Stimulated activated CD8-positive, alpha-beta memory T cell treated with anti-CD3 and anti-CD28 coated beads, Interleukin-7, amount 100 ng/mL, for 1 hour (primary cell): ENCODE measurements at places on chromosomes 1 and 21.
A peak's percentile ranks its signal among the peaks of the same experiment; 100 is the strongest.

DNA sequence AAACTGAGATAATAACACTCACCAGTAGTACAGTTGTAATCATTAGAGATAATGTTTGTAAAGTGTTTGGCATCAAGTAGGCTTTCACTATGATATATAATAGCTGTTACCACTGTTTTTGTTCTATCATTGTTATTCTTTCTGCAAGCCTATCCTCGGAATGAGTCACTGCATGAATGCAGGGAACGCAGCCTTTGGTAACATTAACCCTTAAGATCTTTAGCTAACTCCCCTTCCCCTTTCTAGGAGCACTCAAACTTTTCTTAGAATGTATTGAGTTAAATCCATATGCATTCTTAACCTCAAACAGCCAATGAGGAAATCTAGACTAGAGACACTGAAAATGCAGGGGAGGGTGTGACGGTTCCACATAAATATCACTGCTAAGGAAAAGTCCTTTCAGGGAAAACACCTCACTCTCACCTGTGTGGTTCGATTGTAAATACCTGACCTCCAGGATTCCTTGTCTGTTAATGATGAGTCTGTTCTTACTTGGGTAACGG lies 467.3 kb downstream of the SETD4 start:
- DNase-seq: no peak

DNA sequence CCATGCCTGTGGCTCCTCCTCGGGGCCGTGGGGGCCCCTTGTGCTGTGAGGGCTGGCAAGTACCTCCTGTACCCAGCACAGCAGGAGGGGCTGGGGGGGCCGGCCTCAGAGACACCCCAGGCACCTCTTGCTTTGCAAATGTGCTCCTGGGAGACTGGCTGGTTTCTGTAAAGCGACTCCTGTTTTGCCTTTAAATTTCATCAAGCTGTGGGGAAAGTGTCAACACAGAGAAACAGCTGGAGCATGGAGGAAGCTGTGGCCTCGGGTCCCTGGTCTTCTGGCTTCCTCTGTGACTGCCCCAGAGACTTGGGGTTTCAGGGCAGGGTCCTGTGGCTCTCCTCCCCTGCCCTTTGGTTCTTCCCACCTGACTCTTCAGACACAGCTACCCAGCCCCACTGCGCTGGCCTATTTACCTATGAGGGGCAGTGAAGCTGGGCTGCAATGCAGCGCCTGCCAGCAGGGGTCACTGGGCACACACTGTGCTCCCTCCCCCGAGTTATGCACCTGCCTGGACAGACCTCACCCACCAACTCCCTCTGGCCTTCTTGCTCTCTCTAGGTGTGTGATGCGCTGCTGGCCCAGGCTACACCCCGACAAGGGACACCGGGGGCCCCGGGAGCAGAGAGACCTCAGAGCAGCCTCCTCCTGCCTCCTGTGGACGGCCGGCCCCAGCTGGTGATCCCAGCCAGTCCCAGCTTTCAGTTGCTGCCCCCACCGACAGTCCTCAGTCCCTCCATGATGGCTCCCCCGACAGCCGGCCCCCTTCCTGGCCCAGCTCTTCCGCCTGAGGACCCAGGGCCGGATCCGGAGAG lies 17.6 kb upstream of the PEX10 start:
- no peak for DNase-seq

DNA sequence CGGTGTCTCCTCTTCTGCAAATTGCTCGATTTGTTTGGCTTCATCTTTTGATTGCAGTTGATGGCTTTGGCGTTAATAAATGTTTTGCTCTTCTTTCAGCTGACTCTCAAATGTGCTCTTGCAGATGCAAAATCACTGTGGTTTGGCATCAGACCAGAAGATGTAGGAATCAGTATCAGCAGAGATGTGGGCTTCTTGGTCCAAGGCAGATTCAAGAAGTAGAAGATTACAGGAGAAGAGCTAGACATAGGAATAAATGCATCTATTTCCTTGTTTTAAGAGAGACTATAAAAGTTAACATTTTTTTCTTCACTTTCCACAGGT lies 59.8 kb upstream of the BACH1 start:
- no peak for DNase-seq

GRCh38 chr1:8570465-8570864 lies 247.0 kb downstream of the RERE start:
- DNase-seq: no peak

DNA sequence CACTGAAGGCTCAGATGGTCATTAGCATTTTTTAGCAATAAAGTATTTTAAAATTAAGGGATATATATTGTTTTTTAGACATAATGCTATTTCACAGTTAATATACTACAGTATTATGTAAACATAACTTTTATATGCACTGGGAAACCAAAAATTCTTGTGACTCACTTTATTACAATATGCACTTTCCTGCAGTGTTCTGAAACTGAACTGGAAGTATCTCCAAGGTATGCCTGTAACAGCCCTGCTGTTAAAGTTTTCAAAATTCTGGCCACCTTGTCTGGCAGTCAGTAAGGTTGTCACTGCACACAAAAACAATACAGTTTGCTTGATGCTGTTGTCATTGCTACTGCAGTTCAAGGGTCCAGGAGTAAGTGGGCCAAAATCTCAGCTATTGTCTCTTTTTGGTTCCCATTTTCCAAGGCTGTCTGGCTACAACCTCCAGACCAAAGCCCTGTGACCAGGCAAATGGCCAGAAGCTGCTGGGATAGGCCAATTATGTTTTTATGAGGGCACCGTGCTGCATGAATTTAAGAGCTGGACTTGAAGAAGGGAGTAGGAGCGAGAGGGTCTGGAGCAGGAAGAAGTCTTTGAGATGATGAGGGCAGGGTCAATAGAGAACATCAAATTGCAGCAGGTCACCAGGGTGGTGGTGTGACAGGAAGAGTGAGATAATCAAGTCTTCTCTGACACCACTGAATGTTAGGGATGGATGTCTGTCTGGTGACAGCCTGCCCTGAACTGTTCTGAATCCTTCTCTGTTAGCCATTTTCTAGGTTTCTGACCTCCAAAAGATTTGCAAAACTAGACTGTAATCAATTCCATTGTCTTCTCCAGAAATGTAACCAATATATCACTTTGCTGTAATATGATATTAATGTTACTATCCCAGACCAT lies 82.3 kb upstream of the CACHD1 start:
- no peak for DNase-seq

GRCh38 chr1:216248628-216249027 lies 174.6 kb downstream of the USH2A start:
- no peak for DNase-seq

- DNase-seq: no peak
Observed at GRCh38 chr1:30010506-30011106, 712.8 kb downstream of the MATN1 start.

- DNase-seq: no peak
Observed at GRCh38 chr1:71548398-71548890, 467.6 kb upstream of the ZRANB2 start.

DNA sequence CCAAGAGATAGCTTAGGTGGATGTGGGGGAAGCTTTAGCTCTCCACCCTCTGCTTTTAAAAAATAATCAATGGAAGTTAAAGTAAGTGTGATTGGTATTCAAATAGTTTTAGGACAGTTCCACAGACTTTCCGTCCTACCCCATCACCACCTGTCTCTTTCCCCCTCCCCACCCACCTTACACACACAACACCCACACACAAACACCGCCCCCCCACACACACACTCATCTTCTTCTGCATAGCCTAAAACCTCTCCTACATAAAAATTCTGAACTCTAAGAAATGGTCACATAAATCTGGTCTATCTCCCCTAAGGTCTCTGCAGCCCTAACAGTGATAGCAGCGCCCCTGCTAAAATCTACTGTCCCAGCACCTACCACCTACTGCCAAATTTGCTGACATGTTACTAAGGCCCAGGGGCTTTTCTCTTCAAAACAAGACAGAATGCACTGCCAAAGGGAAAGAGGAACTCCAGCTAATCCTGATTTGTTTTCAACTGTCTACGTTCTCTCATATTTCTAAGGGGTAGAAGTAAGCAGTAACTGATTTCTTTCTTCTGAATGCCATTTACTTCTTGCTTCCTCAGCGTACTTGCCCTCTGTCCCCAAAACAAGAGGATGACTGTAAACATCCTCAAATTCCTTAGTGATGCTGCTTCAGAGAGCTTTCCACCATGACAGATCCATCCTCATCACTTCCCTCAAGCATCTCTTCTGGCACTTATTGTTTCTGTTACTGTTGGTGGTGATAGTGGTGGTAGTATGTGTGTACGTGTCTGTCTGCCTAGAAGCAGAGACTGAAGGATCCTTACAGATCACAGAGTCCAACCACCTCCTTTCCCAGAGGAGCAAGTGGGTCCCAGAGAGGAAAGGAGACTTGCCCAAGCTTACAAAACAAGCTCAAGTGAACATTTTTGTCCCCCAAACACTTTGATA lies 56.8 kb downstream of the LUZP1 start:
- DNase-seq: no peak

GRCh38 chr1:34911465-34911864 lies 18.0 kb downstream of the DLGAP3 start:
- DNase-seq: no peak

DNA sequence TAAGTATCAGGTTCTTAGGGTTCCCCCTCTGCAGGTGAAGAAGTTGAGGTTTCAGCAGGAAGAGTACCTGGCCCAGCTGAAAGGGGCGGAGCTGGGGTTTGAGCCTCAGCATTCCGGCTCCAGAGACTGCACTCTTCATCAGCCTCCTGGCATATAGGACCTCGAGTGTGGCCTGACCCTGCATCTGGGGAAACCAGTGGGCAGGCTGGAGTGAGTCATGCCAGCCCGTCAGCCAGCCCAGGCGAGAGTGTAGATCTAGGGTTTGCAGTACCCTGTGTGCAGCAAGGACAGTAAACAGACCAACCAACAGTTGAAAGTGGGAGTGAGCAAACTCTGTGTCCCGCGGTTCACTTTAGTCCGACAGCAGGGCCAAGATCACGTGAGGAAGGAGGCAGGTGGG lies 14.1 kb downstream of the MFSD2A start:
- DNase-seq: no peak

DNA sequence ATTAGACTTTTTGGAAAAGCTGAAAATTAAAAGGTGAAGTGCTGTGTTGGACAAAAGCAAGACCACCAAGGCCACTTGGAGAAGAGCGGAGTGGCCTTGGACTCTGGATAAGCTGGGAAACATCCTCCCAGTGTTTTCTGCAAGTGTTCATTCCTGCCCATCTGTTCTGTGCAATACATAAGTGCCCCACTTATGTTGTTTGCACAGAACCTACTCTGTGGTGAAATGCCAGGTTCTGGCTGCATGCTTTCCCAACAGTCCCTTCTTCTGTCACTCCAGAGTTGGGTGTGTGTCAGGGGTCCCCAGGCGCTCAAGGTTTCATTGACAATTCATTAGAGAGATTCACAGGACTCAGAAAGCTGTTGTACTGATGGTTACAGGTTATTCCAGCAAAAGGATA lies 30.3 kb downstream of the NHLH2 start:
- no peak for DNase-seq

- DNase-seq: peak; percentile 68
Observed at GRCh38 chr1:27102707-27103468, 52.0 kb downstream of the SLC9A1 start.

DNA sequence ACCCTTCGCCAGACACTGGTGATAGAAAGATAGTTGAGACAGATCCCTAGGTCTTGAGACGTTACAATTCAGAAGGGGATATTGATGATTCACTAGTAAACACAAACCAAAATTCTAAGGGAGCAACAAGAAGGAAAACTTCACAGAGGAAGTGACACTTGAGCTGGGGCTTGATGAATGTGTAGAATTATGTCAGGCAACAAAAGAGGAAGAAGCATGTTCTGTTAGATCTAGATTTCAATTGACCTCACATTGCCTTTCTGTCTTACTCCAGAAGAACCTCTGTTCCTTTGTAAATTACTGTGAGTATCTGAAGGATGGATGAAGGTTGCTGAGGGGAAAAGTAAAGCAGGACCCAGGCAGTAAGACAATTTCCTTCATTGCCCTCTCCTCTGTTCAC lies 328.2 kb downstream of the KCTD3 start:
- DNase-seq: no peak

- DNase-seq: no peak
Observed at GRCh38 chr1:77428068-77428467, 146.2 kb downstream of the AK5 start.

- no peak for DNase-seq
Observed at GRCh38 chr1:159869173-159869572, 6.7 kb upstream of the VSIG8 start.

GRCh38 chr1:243944429-243945160 lies 94.6 kb upstream of the AKT3 start:
- DNase-seq: no peak

DNA sequence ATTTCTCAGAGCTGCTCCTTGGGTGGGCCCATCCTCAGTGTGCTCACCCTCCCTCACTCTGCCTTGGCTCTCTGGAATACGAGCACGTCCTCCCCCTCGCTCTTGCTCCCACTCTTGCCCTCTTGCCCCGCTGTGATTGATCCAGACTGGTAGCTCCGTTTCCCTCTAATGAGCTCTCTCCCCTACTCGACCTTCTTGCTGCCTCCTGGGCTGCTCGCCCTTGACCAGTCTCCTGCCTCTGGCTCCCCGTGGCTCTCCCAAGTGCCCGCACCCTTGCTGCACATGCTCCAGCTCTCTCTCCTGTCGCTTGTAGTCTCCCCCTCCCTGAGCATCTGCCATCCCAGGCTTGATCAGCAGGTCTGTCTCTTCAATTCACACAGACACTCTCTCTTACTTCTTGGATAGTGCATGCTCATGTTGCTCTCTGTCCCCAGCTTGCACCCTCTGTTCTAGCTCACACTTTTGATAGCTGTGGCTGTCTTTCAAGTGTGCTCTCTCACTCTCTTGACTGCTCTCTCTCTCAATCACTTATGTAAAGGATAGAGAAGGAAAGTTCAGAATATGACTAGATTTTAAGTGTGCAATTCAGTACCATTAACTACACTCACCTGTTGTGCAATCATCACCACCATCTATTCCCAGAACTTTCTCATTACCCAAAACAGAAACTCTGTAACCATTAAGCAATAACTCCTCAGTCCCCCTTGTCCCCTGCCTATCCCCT lies 51.1 kb downstream of the PHC2 start:
- no peak for DNase-seq

- DNase-seq: no peak
Observed at GRCh38 chr1:204456826-204457442, 37.7 kb downstream of the PIK3C2B start.

- no peak for DNase-seq
Observed at GRCh38 chr1:19044975-19045831, 88.7 kb upstream of the IFFO2 start.

DNA sequence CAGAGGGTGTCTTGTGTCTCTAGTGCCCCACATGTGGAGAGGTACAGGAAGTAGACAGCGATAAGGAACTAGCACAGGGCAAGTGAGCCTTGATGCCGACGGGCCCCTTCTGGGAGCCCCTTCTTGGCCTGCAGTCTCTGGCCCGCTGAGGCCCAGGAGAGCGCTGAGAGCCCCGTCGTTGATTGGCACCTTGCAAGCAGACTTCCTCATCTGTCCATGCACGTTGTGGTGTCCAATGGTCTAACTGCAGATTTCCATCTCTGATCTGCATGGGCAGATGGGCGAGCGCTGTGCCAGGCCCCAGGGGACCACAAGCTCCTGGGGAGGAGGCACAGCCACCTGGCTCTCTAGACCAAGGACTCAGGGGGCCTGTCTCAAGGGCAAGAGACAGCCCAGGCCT lies 32.4 kb downstream of the PLEKHA6 start:
- no peak for DNase-seq

- no peak for DNase-seq
Observed at GRCh38 chr1:115355069-115355468, 17.0 kb upstream of the NGF start.

- peak; percentile 5 for DNase-seq
Observed at GRCh38 chr1:67534627-67535065, 104.4 kb upstream of the SERBP1 start.
